ENCODE measurements at places on chromosomes 2 and 18.

GRCh38 chr18:10265560-10266333, 188.7 kb upstream of the APCDD1 start:
- DNase-seq, result no peak

GRCh38 chr18:3212657-3213056, 7.1 kb downstream of the MYOM1 start:
- DNase-seq, result no peak

- no peak for DNase-seq
Observed at GRCh38 chr2:182767578-182767977, 51.5 kb downstream of the DNAJC10 start.

DNA sequence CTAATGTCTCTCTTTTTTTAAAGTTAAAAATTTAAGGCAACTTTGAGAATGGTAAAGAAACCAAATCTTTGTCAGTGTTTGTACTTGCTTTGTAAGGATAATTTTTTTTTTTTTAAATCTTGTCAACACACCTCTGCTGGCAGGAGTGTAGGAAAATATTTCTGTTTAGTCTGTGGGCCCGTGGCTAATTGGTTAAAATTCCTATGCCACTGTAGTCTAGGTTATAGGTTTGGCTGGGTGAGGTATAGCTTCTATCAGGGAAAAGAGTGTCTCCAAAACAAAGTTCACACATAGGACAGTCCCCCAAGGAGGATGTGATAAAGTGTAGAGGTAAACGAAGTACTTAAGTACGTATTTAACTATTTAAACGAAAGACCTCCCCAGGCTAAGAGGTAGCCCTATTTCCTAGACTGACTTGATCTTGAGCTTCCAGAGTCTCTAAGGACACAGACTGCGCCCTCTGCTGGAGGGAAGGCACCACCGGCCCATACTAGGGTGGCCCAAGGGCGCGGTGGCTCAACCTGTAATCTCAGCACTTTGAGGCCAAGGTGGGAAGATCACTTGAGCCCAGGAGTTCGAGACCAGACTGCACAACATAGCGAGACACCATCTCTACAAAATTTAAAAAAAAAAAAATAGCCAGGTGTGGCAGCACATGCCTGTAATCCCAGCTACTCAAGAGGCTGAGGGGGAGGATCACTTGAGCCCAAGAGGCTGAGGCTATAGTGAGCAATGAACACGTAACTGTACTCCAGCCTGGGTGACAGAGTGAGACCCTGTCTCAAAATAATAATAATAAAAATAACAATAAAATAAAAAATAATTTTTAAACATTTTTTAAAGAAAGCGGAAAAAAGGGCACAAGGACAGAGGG, 8.9 kb downstream of the TEX44 start:
- no peak for DNase-seq

GRCh38 chr2:109494351-109494750, 119.4 kb downstream of the SEPTIN10 start:
- DNase-seq, result no peak

- DNase-seq, result no peak
Observed at GRCh38 chr2:54871457-54872107, 148.1 kb downstream of the EML6 start.

DNA sequence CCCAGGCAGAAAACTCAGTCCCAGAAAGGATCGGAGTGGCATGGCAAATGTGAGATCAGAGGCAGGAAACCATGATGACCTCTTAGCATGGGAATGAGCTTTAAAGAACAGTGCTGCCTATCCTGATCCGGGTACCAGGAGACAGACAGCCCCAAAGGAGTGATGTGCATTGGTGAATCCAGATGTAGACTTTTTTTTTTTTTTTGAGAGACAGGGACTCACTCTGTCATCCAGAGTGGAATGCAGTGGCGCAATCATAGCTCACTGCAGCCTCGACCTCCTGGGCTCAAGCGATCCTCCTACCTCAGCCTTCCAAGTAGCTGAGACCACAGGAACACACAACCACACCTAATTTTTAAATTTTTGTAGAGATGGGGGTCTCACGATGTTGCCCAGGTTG, 122.7 kb downstream of the VAPA start:
- no peak for DNase-seq

DNA sequence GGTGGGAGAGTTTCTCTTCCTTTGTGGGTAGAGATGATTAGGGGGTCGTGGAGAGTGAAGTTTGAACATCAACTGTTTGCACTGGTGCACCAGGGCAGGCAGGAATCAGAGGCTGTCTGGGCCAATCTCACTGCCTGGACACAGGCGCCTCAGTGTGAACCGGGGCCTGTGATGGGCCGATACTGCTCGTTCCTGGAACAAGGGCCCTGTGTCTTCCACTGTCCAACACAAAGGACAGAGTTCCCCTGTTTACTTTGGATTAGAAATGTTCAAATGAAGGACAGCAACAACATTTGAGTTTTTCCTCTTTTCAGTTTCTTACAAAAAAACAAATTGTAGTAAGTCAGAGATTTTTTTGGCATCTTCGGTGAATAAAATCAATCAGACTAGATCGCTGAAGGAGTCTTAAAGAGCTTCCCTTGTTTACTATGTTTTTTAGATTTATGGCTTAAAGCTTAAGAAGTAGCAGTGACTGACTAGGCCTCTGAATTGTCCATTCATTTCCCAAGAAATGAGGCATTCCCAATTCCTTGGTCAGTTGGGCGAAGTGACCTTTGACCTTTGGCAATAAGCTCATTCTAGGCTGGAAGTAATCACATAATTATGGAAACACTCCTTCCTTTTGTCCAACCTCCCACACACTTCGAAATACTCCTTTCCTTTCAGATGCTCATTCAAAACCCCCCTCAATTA, 11.6 kb upstream of the TGFA start:
- no peak for DNase-seq

GRCh38 chr2:195238379-195238778, 418.6 kb upstream of the SLC39A10 start:
- no peak for DNase-seq

DNA sequence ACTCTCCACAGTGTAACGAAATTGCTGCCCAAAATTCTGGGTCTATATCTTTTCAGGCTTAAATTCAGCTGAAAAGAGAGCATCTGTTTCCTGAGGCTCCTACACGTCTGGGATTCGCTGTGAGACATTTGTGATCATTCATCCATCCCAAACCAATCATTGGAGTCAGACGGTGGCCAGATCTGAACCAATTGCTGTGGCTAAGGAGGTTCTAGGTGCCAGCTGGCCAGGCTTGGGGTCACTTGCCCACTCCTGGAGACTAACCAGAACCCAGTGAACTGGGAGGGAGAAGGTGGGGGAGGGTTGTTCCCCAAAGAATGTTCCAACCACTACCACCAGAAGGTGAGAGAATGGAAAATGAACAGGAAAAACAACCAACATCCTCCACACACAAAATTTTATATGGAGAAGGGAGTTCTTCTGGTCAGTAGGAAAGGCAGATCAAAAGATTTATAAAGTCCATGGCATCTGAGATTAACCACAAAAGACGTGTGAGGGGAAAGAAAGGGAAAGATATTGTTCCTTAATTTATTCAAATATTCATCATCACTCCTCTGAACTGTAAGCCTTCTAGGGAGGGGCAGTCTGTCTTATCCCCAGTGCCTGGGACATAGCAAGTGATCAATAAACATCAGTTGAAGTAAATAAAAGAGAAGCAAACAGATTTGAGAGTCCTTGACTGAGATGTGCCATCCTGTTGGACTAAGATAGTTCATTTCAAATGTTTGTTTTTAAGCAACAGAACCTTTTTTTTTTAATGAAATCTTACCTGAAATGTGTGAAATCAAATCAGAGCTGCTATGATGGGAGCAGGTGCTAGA, 3.0 kb upstream of the RTKN start:
- DNase-seq, result no peak

DNA sequence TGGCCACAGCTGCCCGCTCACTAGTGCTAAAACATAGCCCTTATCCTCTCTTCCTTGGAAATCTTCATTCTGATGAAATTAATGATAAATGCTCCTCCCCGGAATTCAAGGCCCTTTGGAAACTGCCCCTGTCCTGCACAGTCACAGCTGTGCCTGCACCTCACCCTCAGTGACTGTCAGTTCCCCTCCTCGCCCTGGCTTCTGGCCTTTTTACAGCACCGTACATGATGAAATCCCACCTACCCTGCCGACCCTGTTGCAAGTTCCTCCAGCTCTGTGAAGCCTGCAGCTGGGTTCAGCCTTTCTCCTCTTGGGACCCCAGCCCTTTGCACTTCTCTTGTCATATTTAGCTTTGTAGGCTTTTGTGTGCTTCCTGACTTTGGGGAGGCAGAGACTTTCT, 48.4 kb downstream of the DCDC2C start:
- DNase-seq, result no peak

DNA sequence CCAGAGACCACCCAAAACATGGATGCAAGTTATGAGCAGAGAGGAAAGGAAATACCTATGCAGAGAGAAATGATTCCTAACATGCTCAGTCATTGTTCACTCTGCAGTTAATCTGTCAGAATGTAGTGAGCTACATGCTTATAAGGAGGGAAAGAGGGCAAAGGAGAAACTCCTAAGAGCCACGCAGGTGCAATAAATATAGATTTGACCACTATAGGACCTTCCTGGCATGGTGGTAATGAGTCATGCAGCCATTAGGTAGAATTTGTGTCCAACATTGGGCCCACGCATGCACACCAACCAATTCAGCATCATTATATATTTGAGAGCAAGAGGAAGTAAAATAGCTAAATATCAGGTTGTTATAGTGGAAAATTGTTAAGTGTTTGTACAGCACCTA, 699.9 kb downstream of the DSC3 start:
- DNase-seq, result no peak

DNA sequence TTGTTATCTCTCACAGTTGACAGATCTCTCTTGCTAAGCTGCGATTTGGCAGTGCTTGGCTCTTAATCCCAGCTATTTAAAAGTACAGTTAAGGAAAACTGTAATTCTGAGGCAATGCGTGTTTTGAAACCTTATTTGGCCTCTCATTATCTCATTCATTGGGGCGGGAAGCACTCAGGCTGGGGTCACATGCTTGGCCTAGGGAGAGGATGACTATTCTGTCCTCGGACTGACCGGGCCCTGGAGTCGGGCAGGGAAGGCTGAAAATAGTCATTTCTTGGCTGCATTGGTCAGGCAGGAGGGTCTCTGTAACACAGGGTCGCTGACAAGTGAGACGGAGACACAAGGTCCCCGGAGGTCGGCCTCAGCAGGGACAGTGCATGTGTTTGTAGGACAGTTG, 20.2 kb upstream of the EMILIN2 start:
- no peak for DNase-seq

- DNase-seq, result no peak
Observed at GRCh38 chr2:7073901-7074300, 156.7 kb downstream of the RNF144A start.

GRCh38 chr18:79601234-79601633, 78.4 kb upstream of the CTDP1 start:
- DNase-seq, result no peak

- no peak for DNase-seq
Observed at GRCh38 chr2:169572821-169573159, 875 bp downstream of the FASTKD1 start.

DNA sequence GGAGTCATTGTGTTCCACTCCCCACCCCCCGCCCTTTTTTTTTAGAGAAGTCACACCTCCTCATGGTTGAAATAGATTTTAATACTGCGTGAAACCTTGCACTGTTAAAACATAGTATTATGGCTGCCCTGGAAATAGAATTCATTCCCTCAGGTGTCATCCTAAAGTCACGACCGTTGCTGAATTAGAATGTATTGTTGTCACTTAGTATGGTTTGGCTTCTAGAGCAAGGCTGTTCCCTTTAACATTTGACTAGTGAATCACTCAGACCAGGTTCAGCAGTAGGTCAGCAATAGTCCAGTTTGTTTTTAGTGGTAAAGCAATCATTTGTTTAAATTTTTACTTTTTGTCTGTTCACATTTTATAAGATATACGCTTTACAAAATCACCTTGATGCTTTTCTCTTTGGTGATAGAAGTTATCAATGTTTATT, 1.2 kb downstream of the BABAM2 start:
- DNase-seq, result no peak

DNA sequence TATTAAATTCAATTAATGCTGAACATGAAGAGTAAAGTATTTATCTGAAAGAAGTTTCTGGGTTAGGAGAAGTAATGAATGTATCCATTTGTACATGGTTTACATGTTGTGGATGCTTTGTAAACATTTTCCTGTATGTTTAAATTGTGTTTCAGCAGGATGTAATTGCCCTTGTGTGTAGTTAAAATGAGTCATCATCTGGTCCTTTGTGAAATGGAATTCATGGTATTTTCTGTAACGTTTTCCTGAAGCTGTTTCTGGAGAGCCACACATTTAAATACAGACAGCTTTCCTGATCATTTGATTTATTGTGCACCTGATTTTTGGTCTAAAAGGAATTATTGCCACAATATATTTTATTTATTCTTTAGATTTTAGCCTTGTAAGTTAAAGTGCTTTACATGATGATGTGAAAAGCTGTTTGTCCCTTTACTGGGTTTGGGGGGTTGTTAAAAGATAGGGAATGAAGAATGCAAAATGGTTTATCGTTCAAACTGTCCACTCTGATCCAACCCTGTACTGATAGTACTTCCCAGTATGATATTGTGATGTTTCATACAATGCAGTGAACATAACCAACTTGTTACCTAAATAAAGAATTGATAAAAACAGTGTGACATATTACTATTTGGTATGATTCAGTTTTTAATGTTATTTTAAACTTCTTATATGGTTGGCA, 41.7 kb upstream of the SLC3A1 start:
- DNase-seq, result no peak

DNA sequence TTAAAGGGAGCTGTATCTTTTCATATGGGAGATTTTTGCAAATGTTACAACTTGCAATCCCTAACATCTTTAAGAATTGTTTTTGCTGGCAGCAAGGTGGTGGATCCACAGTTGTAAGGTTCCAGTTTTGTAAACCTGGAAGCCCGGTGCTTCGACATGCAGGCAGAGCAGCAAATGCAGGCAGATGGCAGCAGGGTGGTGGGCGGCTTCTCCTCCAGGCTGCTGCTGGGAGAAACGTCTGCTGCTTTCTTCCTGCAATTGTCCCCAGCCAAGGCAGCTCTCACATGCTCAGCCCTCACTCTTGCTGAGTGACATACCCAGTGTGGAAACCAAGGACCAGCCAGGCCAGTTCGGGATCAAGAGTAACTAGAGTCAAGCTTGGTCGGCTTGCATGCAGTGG, 166.0 kb downstream of the SEPTIN10 start:
- DNase-seq, result no peak

DNA sequence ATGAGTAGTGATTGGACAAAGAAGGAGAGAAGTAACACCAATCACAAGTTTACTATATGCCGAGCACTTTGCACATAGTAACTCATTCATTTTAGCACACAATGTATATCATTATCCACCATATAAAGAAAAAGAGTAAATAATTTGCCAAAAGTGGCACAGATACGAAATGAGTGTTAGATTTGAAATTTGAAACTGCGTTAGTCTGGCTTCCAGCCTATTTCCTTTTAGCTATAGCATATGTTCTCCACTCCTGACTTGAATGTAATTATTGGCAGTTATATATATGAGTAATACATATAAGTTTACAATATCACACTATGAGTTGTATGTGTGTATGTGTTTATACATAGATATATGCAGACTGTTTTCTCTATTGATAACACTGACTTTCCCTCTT, 98.6 kb downstream of the NOL4 start:
- DNase-seq, result no peak

- no peak for DNase-seq
Observed at GRCh38 chr2:133633881-133634409, 65.7 kb upstream of the NCKAP5 start.
